ENCODE measurements at places on chromosomes 1 and 21.

DNA sequence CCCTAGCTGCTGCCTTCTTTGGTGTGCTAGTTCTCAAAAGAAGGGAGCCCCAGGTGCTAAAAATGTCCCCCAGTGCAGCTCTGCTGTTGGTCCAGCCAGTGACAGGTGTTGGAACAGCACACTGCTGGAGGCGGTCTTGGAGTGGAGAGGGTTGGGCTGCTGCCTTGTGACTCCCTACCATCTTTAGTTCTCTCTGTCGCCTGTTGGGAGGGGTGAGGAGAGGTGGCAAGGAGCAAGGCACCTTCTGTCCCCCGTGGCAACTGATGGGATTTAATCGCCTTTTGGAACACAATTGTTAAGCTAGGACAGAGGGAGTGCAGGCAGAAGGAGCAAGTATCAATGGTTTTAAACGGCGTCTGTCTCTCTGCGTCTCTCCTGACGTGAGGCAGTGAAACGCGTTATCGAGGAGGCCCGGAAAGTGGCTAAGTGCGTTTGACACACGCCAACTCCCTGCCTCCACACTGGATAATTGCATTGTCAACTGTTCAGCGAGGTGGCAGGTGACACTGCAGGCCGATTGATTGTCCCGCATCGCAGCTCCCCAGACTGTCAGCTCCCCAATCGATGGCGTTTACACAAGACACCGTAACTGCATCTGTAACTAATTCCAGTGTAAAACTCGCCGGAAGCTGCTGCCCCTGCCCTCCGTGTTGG is 34.0 kb downstream of the TMEM53 start:
- no peak for DNase-seq

DNA sequence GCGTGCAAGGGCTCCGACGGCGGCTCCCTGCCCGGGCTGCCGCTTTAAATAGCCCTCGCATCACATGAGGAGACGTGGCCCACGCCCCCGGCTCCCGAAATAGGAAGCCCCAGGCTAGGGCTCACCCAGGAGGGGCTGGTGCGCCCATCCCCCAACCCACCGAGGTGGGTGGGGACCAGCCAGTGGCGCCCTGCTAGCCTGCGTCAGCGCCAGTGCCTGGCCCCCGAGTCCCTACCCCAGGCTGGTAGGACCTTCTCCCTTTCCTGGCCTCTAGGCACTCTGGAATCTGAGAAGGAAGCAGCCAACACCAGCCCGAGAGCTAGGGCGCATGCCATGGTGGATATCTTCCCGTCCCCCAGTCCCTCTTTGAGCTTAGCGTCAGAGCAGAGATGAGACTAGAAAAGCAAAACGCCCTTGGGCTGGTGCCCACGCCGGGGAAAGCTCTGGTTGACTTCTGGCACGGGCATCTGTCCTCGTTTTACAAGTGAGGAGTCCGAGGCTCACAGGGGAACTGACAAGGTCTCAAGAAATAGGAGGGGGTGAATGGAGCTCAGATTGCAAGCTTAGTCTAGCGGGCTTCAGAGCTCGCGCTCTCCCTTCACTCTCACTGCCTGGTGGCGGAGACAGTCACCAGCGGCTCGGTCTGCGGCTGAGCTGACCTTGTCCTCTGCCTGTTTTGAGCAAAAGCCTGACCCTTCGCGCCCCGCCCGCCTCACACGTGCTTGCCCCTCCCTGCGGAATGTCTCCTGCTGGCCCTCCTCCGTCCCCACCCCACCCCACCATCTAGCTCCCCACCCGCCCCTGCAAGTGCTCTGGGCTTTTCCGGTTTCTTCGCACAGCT is at the start of gene FABP3:
FABP3 (minus strand) TSS at position 21 of the 841 bp plus-strand sequence. CDS start 62 bp downstream, outside the sequence.
- peak; percentile 75 for DNase-seq

- DNase-seq: no peak
Measured at GRCh38 chr1:9397997-9398526, 105.4 kb downstream of the SPSB1 start.

DNA sequence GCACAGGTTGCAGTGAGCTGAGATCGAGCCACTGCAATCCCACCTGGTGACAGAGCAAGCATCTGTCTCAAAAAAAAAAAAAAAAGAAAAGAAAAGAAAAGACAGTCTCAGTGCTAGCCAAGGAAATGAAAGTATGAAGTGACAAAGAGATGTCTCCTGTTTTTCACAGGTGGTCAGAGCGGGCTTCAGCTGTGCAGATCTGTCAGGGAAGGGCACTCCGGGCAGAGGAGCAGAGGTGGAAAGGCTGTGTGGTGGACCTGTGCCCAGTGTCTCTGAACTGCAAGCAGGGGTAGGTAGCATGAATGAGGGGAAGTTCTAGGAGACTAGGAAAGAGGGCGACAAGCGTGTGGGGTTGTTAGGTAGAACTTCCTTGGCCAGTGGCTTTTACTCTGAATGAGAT is 67.5 kb downstream of the CD247 start:
- no peak for DNase-seq

DNA sequence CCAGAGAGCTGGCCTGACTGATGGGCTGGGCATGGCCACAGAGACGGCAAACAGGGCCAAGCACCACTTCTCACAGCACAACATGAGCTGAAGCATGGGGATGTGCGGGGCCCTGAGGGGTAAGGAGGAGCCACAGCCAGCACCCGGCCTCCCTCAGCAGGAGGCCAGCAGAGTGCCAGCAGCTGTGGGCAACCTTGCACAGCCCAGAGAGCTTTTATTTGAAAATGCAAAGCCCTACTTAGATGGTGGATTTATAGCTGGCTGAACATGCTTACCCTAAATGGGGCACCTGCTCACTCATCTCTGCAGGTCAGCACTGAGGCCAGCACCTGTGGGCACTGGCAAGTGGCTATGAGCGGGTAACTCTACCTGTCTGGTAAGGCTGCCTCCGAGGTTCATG is 44.1 kb downstream of the SLC66A1 start:
- DNase-seq: no peak

GRCh38 chr1:109765896-109766615 is 2.3 kb upstream of the EPS8L3 start:
- no peak for DNase-seq

GRCh38 chr1:100499194-100499811 is 38.6 kb upstream of the GPR88 start:
- no peak for DNase-seq

- no peak for DNase-seq
Measured at GRCh38 chr1:19710825-19711611, 46.3 kb downstream of the HTR6 start.

DNA sequence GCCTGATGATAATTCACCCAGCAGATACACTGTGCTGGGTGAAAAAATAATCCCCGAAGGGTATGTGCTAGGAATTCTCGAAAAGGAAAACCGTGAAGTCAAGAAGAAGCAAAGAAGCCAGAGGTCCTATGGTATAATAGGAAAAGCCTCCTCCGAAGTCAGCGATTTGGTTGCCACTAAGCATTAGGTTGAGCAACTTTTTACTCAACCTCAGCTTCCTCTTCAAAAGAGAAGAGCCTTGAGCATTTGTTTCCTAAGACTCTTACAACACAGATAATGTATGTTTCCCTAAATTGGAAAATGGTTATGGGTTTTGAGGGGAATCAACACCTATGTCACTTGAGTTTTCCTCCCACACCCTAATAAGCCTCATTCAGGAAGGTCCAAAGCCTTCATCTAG is 21.3 kb upstream of the MNDA start:
- DNase-seq: no peak

DNA sequence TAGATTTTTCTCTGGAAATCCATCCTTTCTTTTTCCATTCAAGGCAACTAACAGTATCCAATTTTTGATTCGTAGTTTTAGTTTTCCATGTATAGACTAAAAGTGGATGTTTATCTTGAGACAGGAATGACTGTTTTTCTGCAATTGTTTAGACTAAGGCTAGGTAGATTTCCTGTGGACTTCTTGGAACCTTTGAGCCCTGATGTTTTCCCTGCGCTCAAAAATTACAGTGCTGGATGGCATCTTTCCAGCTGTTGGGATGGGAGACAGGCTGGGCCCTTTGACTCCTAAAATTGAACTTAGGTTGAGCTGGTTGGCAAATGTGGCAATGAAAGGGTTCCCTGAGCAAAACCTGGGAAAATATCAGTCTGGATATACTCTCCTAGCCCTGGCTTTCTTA is 180.4 kb downstream of the DHRS3 start:
- no peak for DNase-seq

DNA sequence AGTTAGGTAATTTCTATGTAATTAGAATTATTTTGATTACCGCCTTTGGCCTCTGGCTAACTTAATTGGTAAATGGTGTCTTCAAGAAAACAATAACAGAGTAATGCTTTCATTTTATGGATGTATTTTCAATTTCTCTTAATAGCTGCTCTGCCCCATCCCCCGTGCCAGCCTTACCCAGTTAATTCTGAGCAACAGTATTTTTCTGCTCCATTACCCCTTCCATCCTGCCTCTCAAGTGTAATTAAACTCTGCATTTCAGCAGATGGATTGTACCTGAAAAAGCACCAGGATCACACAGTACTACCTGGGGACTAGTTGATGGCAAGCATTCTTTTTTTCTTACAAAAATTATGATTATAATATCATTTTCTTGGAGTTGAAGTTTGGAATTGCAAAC is 104.2 kb downstream of the KIAA0319L start:
- no peak for DNase-seq

DNA sequence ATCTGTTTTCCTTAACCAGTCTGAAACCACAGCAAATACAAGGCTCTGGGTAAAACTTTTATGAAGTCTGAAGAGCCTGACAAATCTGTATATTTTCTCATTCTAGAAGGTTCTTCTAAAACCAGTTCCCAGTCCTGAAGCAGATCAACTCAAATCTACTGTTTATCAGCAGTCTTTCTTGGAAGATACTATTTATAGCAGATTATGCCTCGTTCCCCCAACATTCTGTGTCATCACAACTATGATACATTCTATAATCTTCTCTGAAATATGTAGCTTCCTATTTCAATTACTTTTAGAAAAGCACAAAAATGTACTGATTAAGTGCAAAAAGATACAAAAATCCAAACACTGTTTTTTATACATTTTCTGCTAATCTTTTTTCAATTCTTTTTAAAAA is 67.5 kb downstream of the NIBAN1 start:
- DNase-seq: no peak

DNA sequence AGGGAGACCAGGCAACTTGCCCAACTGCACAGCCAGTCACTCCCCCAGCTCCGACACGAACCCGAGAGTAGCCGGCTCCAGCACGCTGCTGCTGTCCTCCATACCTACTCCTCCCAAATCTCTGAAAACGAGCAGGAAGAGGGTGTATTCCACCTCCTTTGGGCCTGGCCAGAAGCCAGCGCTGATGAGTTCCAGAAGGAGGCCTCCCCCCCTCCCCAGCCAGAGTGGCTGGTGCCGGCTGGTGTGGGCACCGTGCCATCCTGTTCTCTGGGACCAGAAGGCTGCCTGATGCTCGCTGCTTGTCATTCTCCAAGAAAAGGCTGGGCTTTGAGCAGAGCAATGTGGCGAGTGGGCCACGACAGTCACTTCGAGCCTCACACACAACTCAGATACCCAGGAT is 22.2 kb downstream of the KCNN3 start:
- no peak for DNase-seq

DNA sequence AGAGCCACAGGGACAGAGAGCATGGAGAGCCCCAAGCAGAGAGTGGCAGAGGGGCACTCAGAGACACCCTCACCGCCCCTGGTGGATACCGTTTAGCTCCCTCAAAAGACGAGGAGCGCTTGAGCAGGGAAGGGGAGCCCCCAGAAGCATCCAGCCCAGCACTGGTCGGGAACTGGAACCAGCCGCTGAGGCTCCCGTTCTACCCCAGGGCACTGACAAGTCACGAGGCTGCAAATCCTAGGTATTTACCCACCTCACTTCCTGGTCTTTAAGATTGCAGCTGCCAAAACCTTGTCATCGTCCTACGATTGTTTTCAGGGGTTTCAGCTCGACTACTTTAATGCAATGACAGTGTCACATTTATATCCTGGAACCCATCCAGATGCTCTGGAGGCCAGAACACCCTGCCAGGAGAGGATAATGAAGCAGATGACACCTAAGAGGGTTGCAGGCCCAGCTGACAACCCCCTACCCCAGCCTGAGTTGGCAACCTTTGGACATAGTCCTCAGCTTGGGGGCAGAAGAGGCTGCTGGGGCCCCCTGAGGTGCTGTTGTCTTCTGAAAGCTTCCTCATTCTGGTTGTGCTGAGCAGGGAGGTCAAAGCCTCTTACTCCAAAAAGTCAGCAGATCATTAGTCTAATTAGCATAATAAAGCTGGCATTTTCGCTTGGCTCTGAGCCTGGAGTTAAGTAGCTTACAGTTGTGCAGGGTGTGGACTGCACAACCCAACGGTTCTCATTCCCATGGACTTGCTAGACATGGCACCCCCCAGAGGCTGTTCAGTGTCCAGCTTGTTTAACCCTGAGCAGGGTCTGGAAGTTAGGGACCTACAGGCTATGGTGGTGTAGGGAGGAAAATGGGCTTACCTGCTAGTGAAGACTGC is 20.6 kb upstream of the BACE2 start:
- DNase-seq: no peak

GRCh38 chr21:33924079-33924765 is 8.6 kb upstream of the ATP5PO start:
- peak; percentile 76 for DNase-seq

GRCh38 chr1:111436726-111437125 is 9.2 kb upstream of the OVGP1 start:
- DNase-seq: no peak

DNA sequence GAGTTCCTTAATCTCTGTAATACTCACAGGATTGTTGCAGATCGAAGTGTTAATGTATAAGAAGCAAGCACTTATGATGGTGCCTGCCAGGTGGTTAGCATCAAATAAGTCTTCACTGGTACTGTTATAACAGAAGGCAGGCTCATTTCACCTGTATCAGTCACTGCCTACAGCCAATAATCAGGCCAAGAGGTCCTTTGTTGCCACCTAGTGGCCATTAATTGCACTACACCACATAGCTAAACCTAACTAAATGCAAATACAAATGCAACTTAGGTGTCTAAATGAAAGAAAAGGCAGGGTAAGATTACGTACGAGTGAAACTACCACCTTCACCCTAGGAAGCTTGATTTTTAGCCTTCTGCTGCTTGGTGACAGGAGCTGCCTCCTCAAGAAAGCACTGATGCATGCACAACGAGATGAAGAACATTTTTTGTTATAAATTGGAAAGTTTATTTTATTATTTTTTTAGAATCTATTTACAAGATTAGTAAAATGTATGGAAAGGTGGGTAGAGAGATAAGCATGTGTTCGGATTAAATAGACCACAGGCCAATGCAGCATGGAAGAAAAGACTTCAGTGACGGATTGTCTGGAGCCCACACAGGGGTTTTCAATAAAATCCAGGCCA is 334.8 kb upstream of the CAMK1G start:
- peak; percentile 39 for DNase-seq

DNA sequence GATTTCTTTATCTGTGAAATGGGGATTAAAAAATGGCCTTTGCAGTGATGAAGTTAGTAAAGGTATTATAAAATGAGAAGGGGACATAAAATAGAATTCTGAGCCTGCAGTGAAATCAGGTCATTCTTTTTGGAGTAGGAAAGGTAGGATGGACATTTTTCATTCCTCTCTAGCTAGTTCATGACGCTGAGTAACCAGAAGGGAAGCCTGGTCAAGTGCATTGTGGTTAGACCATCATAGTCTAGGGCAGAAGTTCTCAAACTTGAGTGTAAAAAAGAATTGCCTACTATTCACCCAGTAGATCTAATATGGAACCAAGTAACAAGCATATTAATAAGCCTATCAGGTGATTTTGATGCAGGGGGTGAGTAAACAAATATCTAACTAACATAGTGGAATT is 50.8 kb downstream of the TGFB2 start:
- no peak for DNase-seq

Data from progenitor cell of endocrine pancreas (in vitro differentiated cells).